ENCODE measurements at places on chromosomes 1 and 21.

- no peak for DNase-seq
These were observed 18.9 kb downstream of the SDE2 start for GRCh38 chr1:225980005-225980836.

DNA sequence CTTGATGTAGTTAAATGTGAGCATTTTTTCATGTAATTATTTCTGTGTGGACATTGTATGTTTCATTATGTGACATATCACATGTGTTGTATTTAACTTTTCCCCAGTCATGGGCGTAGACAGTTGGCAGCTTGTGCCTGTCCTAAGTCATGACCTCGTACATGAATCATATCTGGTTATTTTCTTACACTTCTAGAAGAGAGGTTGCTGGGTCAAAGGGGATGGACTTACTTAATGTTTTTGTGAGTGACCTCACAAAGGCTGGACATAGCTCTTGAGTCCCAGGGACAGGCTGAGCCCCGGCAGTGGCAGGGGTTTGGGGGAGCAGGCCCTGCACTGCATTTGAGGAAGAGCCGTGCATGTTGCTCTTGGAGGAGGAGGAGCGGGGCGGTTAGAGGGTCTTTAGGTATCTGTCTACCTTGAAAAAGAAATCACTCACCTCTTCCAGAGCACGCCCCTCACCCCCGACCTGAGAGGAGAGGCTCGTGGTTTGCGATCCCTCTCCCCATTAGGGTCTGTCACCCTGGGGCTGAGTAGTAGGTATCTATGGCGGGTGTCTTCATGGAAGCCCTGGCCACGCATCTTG, 16.4 kb downstream of the IFNGR2 start:
- no peak for DNase-seq

- no peak for DNase-seq
These were observed 11.5 kb upstream of the PRSS38 start for GRCh38 chr1:227803933-227804332.

- no peak for DNase-seq
These were observed 9.3 kb upstream of the CAPN2 start for GRCh38 chr1:223702735-223703667.

DNA sequence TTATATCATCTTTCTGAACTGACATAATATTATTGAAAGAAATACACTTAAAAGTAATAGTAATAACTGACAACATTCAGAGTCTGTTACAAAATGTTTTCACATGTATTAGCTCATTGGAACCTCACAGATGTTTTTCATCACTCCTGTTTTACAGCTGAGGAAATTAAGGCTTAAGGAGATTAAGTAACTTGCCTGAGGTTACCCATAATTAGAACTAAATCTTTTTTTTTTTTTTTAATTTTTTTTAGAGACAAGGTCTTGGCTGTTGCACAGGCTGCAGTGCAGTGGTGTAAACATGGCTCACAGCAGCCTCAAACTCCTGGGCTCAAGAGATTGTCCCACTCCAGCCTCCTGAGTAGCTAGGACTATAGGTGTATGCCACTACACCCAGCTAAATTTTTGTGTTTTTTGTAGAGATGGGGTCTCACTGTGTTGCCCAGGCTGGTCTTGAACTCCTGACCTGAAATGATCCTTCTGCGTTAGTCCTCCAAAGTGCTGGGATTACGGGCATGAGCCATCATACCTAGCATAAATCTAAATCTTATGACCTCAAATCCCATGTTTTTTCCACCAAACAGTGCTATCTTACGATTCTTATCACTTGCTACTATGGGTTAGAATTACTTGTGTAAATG, 64.7 kb upstream of the MACF1 start:
- DNase-seq: no peak
